Coronary artery (tissue), 2 donors: ENCODE measurements at places on chromosomes 2 and 18.
A peak's percentile ranks its signal among the peaks of the same experiment; 100 is the strongest.

- DNase-seq, result peak; percentile 58
Measured at GRCh38 chr2:10271509-10271908, 31.2 kb upstream of the HPCAL1 start.

DNA sequence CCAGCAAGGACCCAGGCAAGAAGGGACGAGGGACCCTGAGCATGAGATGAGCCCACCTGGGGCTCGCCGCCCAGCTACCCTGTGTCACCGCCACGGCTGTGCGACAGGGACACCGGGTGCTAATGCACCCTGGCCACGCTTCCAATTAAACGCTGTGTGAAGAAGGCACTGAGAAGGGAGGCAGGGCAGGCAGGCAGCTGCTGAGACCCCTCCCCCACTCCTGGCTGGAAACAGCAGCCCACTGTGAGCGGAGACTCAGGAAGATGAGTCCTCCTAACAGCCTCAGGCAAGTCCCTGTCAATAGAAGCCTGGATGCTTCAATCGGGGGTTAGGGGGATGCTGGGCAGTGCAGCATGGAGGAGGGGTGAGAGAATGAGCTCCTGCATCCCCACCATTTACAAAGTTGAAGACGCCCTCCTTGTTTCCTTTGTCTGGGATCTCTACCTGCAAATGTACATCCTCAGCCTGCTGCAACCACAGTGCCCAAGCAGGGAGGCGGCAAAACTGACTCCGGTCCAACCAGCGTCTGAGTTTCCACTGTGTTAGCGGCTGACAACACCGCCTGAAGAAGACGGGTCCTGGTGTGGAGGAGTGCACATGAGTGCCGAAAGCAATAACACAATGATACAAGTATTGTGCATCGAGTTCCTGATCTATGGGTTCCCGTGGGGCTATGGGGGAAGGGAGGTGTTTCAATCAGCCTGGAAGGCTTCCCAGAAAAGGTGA lies 12.8 kb downstream of the TMEM163 start:
- no peak for DNase-seq

DNA sequence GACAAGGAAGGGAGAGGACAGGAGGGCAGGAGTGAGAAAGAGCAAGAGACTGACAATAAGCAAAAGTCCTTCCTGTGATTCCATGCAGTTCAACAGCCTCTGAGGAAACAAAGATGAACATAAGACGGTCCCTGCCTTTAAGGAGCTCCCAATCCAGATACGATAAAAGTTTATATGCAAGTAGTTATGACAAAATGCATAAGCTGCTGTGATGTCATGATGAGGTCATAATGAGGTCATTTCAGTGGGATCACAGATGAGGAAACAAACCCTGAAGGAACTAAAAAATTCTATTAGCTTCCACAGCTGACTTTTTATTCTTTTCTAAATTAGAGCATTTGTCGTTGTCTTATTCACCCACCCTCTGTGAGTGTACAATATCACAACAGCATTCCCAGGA lies 458.5 kb upstream of the ACVR2A start:
- DNase-seq, result no peak

DNA sequence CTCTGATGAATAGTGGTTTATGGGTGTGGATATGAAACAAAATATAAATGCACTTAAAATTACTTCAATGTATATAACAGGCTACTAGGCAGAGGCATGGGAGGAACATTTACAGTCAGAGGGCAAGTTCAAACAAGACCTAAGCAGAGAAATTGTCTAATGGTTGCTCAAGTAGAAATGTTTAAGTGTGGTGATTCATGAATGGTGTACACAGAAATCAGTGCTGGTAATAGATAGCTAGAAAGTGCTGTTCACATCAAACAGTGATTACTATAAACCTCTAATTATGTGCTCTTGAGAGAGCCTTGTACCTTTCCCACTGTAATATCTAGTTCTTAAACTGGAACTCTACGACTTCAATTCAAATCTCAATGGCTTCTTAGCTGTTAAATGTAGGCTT lies 485.1 kb downstream of the NRXN1 start:
- DNase-seq, result no peak

DNA sequence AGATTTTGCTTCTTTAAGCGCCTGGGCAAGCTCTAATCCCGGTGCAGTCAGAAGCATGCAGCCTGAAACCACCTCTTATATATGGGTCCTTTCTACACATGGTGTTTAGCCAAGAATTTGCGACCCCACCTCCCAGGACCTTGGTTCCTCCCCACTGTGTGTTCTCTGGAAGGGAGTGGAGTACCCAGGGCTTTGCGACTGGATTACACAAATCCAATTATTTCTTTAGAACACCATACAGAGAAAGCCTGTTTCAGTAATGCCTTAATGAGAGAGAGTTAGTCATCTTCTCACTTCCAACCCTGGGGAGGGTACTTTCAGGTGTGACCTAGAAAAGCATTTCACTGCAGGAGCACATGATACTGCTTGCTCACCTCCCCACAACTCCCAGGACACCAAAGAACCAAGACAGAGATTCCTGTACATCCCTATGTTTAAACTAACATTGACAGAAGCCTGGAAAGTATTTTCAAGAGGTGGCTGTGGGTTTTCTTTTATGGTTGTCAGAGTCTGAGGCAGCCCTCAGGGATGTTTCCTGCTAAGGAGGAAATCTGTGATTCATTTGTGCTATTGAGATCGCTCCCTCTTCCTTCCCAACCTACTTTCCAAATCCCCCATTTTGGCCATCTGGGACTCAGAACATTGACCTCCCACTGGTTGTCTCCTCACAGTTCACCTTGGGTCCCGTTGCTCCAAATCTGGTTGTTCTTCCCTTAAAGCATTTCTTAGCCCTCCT lies at the start of gene CAPN14:
TSS of gene CAPN14 (minus strand) at position 51 of the 736 bp plus-strand sequence. CDS start 12,068 bp downstream, outside the sequence.
- peak; percentile 14 for DNase-seq

GRCh38 chr2:134600208-134600607 lies 118.6 kb downstream of the TMEM163 start:
- DNase-seq, result no peak
